ENCODE measurements at places on chromosomes 16 and 17. TPM values are rescaled to one million over a fixed set of nuclear protein-coding genes. Genes with fewer than 3 reads are reported as not detected.

DNA sequence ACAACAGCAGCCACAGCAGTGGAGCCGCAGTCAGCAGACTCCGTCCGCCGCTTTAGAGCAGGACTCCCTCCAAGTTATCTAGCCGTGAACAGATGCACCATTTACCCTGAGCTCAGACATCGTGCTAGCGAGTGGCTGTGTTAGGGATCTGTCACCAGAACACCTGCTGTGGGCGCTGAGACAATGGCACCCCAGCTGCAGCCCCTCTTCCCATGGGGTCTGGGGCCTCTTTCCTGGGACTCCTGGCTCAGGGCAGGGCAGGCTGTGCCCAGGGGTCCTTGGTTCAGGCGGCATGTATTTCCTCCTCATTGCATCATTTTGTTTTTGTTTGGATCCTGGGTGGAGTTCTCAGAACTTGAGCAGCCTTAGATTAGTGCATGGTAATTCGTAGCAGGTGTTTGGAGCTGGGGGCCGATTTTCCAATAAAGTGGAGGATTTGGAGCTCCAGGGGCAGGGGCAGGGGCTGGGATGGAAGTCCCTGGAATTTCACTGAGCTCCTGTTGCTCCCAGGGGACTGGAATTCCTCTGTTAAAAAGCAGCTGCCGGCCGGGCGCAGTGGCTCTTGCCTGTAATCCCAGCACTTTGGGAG lies 23.4 kb downstream of the NMRAL1 start:
- no peak for DNase-seq

- no peak for DNase-seq
These were observed 1.6 kb upstream of the KCNJ12 start for GRCh38 chr17:21374441-21375161.

- no peak for DNase-seq
These were observed 78.1 kb downstream of the LMF1 start for GRCh38 chr16:892536-893255.

- no peak for DNase-seq
These were observed 16.8 kb downstream of the UTS2R start for GRCh38 chr17:82388223-82388921.

- DNase-seq: no peak
These were observed 27.5 kb downstream of the TRPV2 start for GRCh38 chr17:16442594-16443510.

GRCh38 chr16:66058172-66058691 lies 308.3 kb upstream of the CDH5 start:
- no peak for DNase-seq

DNA sequence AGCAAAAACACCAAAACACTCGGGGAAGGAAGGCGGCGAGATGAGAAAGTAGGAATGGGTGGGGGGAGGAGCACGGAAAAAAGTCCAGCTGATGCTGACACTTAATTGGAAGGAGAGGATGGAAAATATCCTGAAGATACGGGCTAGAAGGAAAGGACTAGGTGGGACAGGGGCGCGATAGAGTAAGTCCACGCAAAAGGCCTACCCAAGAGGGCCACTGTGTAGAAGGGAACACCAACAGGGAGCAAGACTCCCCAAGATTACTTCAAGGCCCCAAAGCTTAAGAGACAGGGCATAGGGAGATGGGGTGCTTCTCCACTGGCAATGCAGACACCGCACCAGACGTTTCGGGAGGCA lies 736 bp downstream of the APPBP2 start:
- no peak for DNase-seq

DNA sequence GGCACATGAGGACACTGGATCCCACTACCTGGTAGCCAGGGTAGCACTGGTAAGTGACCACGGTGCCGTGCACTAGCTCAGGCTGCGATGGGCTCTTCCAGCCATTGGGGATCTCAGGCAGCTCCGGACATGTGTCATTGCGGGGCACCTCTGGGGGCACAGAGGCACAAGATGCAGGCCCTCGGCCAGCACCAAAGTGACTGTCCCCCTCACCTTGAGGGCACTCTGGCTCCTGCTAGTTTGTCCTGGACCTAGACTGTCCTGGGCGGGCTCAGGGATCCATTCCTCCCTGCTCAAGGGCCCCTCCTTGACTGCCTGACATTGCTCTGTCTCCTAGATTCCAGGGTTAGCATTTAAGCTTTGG lies 6.7 kb upstream of the PHF12 start:
- no peak for DNase-seq

GRCh38 chr16:50498431-50499155 lies 49.6 kb upstream of the NKD1 start:
- no peak for DNase-seq

- no peak for DNase-seq
These were observed 51.4 kb downstream of the TBC1D26 start for GRCh38 chr17:15783461-15783860.

- no peak for DNase-seq
These were observed 545.5 kb downstream of the TMEM114 start for GRCh38 chr16:8044796-8045195.

DNA sequence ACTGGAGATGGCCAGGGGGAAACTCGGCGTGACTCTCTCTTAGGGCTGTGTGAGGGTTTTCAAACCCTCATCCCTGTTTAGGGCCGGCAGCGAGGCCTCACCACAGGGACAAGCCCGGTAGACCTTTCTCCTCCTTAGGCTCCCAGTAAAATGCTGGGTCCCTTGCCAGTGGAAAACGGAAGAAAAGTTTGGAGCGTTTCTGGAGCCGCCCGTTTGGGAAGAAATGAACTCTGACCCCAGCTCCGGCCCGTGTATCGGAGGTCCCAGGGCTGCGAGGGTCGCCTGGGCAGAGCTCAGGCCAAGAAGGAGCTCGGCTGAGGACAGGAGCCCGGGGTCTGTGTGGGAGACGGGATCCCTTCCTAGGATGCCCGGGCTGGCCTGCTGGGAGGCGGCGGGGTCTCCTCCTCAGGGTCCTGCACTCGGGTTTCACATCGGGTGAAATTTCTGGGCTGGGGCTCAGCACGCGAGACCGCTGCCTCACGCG lies 23.2 kb downstream of the ZNF213 start:
- DNase-seq: no peak

DNA sequence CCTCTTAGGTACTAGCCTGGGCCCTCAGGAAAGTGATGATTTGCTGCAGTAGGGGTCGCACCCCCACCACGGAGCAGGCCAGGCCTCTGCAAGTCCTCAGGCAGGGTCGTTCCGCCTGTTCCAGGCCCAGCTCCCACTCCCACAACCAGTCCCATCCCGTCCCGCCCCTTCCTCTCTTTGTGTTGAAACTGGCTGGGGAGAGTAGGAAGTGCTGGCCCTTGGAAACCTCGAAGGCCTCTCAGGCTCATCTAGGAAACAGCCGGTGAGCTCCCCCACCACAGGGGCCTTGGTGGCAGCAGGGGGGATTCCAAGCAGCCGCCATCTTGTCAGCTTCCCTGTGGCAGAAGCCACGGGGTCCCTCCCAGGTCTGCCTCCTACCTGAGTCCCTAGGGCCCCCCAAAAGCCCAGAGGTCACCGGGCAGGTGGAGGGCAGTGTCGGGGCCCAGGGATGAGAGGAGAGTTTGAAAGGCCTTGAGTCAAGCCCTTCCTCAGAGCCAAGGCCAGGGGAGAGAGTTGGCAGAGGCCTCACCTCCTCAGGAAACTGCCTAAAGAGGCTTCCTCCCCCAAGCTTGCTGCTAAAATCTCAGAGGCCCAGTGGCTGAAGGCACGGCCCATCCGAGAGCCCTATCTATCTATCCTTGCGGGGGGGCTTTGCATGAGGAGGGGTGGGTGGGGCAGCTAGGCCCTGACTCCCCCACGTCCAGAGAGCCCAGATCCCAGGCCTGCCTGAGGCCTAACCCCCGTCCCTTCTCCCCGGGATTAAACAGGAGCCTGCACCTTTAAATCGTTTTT lies 22.2 kb downstream of the MMP15 start:
- DNase-seq: no peak

- no peak for DNase-seq
These were observed 8.0 kb upstream of the ZNF469 start for GRCh38 chr16:88374736-88375135.

- DNase-seq: no peak
These were observed at the start of gene CCL1 for GRCh38 chr17:34363183-34363661. Gene CCL1, minus strand, starts transcription at chr17:34363233. Its CDS starts 72 bp downstream, at chr17:34363161.

DNA sequence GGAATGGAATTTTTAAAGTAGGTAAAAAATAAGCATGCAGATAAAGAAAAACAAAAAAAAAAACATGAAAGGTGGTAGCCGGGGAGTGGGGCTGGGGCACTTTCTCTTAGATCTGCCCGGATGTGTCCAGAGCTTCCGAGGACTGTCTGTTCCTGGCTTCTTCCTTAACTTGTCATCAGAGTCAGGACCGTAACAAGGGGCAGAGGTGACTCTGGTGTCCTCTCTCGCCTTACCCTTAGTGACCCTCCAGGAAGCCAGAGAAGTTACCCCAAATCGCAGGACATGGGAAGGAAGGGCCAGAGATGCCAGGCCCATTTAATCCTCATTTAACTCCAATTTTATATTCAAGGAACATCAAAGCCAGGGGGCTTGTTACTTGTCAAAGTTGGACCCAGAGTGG lies 115.5 kb downstream of the ABCC6 start:
- DNase-seq: no peak

- no peak for DNase-seq
These were observed 160.9 kb upstream of the PLCG2 start for GRCh38 chr16:81618187-81618586.

DNA sequence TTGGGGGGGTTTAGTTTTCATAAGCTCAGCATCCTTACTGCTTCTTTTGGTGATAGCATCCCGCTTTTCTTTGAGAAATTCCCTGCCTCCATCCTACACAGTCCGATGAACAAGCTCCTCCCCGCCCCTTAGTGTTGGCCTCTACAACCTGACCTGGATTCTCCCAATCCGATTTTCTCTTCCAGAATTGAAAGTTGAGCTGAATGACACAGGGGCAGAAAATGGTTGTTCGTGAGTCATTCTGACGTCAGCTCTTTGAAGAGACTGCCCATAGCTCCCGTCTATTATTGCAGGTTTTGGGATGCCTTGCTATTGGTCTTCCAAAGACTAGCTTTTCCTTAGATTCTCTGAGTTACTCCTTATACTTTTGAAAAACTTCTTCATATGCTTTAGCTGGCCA lies 279.7 kb downstream of the SLC39A11 start:
- no peak for DNase-seq

- DNase-seq: no peak
These were observed 373.0 kb upstream of the DYNLRB2 start for GRCh38 chr16:80167657-80168390.

GRCh38 chr17:65743308-65743655 lies 181.8 kb upstream of the AXIN2 start:
- no peak for DNase-seq

DNA sequence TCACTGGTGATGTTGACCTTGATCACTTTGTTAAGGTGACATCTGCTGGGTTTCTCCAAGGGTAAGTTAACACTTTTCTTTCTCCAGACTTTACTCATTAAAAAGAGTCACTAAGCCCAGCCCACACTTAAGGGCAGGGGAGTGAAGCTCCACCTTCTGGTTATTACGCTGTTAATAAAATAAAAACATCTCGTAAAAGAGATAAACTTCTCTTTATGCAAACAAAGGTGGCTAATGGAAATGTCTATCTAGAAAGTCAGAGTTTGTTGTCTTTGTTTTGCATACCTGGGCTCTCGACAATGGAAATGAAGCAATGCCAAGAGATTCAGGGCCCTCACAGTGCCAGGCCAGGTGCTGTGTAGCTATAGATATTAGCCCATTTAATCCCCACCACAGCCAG lies 134.4 kb downstream of the ZFHX3 start:
- DNase-seq: no peak

DNA sequence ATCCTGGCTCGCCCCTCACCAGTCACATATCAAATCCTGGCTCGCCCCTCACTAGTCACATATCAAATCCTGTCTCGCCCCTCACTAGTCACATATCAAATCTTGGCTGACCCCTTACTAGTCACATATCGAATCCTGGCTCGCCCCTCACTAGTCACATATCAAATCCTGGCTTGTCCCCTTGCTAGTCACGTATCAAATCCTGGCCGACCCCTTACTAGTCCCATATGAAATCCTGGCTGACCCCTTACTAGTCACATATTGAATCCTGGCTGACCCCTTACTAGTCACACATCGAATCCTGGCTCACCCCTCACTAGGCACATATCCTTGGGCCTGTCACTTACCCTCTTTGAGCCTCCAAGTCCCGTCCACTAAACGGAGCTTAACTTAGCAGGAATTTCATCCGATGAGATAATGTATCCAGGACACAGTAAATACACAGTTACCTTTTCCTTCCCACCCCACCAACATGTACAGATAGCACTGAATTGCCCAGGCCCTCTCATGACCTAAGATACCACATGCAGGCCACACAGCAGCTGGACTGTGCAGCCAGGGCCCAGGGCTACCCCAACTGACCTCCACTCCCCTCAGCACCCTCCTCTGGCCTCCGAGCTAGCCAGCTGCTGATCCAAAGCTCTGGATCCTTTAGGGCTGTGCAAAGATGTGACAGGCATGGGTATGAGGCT lies 157.8 kb upstream of the RPH3AL start:
- no peak for DNase-seq

The SPEM3 gene
- not detected for total RNA-seq

The SLC25A19 gene
- total RNA-seq: 126 TPM

The TOX3 gene
- not detected for total RNA-seq

The DHODH gene
- total RNA-seq: 28.5 TPM

The CDH11 gene
- total RNA-seq: not detected

The TBC1D3B gene
- 4.4 TPM for total RNA-seq

The P3H4 gene
- total RNA-seq: 2.6 TPM

The SPNS3 gene
- total RNA-seq: 7.3 TPM

The G6PC1 gene
- total RNA-seq: not detected

The FSCN2 gene
- 0.46 TPM for total RNA-seq

The FAM234A gene
- total RNA-seq: 23.1 TPM

All from CD8-positive, alpha-beta memory T cell (primary cell).